ENCODE measurements at places on chromosomes 7 and 10.

DNA sequence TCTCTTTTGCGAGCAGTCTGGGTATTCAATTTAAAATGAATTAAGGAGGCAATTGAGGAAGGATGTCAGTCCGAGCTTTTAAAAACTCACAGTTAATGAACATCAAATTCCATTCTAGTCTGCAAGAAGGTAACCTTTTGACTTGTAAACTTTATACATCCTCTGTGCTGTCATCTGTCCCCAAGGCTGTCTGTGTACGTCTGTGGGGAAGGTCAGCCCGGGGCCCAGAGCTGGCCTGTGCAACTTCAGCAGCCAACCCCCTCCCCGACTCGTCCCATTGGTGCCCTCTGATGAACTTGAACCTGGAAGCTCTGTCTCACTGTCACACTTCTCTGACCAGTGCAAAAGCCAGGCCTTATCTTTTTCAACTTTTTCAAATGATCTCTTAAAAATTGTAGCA lies 80.3 kb downstream of the CCDC3 start:
- no peak for DNase-seq

DNA sequence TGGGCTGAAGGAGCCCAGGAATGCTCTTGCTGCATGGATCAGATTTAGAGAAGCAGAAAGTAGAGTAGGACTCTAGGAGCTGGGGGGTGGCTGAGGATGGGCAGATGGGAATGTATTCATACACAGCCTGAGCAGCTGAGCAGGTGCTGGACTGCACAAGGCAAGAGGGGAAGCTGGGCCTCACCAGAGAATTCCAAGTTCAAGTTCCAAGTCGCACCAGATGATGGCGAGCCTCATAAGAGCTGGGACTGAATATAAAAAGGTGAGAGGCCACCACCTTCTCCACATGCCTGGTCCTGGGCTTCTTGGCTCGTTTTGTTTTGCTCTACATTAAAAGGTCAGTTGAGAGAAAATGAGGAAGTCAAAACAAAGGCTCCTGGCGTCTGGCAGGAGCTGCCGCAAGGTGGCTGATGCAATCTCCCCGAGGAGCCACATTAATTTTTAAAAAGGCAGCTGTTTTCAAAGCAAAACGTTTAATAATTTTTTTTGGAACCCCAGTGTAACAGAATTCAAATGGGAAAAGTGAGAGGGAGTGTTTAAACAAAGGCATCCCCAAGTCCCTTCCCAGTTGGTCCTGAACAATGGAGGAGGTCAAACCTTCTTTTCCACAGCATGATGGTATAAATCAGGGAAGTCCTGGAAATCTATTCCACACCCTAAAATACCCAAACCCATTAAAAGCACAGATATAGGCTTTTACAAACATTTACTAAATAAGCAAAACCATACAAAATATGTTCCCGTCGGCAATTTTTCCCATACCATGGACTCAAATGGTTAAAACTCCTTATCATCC lies 9.5 kb downstream of the CYREN start:
- DNase-seq: no peak

DNA sequence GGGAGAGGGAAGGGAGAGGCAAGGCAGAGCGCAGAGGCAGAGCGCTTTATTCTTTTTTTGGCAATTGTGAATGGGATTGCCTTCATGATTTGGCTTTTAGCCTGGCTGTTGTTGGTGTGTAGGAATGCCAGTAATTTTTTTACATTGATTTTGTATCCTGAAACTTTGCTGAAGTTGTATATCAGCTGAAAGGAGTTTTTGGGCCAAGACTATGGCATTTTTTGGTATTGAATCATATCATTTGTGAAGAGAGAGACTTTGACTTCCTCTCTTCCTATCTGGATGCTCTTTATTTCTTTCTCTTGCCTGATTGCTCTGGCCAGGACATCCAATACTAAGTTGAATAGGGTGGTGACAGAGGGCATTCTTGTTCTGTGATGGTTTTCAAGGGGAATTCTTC lies 291.3 kb downstream of the REEP3 start:
- DNase-seq: no peak

DNA sequence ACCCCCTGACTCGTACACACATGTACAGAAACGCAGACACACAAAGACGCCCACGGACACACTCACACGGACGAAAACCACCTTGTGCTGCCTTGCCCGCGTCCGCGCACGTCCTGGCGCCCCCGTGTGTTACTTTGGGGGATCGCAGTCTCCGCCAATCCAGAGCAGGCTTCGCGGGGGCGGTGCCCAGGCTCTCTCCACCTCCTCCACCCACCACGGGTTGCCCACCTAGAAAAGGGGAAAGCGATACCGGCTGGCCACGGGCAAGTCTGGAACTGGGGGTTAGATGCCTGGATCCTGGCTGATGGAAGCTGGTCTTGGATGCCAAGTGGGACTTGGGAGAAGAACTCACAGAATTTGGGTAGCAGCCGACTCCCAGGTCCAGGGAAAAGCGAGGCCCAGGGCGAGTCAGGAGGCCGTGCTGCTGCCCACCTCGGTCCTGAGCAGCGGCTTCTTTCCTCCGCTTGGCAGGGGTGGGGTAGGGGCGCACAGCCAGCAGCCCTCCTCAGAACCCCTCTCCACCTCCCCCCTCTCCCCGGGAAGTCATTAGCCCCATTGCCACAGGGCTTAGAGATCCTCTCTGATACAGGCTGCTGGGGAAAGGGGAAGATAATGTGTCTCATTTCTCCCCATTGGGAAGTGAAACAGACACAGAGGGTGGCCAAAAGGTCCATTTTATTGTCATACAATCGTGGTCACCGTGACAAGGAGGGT lies 4.6 kb upstream of the VGF start:
- no peak for DNase-seq

DNA sequence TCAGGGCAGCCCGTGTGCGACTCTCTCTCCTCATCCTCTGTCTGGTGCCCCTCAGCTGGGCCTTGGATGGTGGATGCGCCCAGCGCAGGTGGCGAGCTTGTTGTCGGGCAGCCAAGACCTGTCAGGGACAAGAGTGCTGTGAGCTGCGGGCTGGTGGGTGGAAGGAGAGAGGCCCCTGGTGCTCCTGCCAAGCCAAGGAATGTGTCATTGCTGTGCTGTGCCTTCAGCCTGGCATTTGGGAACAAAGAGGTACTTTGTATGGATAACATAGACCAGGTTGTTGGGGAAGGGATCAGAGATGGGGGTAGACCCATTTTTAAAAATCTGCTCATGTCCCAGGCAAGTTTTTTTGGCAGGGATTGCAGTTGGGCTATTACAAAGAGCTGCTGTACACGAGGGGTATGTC lies 120.9 kb downstream of the PKD1L1 start:
- no peak for DNase-seq

- no peak for DNase-seq
Observed at GRCh38 chr7:26199301-26200037, 1.1 kb downstream of the HNRNPA2B1 start.

GRCh38 chr10:101019440-101019703 lies 11.6 kb downstream of the PDZD7 start:
- no peak for DNase-seq

GRCh38 chr7:16212610-16213009 lies 208.7 kb downstream of the CRPPA start:
- DNase-seq: no peak

DNA sequence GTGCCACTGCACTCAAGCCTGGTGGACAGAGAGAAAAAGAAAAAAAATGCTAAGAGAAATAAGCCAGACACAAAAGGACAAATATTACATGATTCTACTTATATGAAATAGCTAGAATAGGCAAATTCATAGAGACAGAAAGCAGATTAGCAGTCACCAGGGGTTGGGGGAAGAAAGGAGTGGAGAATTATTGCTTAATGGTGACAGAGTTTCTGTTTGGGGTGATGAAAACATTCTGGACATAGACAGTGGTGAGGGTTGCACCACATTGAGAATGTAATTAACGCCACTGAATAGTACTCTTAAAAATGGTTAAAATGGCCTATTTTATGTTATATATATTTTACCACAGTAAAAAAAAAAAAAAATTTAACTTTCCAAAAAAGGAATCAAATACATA lies 6.4 kb upstream of the NT5C2 start:
- DNase-seq: no peak

GRCh38 chr10:112784022-112784461 lies 166.0 kb upstream of the TCF7L2 start:
- no peak for DNase-seq

- DNase-seq: no peak
Observed at GRCh38 chr7:157609932-157610640, 273.3 kb downstream of the DNAJB6 start.

- no peak for DNase-seq
Observed at GRCh38 chr7:42511027-42511426, 274.0 kb upstream of the GLI3 start.

DNA sequence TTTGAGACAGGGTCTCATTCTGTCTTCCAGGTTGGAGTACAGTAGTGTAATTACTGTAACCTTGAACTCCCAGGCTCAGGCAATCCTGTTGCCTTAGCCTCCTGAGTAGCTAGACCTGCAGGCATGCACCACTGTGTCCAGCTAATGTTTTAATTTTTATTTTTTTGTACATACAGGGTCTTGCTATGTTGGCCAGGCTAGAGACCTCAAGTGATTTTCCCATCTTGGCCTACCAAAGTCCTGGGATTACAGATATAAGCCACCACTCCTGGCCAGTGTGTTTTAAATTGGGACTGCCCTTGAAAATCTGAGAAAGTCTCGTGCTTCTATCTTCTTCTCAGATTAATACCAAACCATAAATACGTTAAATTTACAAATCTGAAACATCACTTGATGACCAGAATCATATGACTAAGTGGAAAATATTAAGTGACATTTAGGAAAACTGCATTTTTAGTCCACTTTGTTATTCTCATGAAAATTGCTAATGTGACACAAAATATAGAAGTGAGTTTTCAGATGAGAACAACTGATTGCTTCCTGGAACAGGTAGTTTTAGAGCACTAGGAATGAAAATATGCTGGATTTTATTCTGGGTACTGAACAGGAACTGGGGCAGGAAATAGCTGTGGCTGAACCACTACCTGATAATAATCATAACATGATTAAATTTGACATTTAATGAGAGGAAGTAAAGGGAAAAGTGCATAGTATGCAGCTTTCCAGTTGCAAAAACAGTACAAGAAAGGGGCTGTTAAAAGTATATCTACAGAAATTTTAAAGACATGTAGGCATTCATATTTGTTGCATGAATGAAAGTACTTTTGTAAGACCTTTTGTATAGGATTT lies 4.2 kb downstream of the PHTF2 start:
- no peak for DNase-seq

- no peak for DNase-seq
Observed at GRCh38 chr10:132913559-132914115, 28.7 kb downstream of the CFAP46 start.

DNA sequence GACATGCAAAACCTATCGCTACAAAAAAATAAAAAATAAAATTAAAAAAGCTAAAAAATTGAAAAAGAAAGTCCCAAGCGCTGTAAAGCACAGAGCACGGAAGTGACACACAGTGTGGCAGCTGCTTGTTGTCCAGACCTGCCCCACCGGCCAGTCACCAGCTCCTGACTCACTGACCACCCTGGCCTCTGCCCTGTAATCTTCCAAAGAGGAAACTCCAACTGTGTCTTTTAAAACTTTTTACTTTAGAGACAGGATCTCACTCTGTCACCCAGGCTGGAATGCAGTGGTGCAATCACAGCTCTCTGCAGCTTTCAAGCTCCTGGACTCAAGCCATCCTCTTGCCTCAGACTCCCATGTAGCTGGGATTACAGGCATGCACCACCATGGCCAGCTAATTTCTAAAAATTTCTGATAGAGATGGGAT lies 23.6 kb downstream of the GNA12 start:
- DNase-seq: no peak

DNA sequence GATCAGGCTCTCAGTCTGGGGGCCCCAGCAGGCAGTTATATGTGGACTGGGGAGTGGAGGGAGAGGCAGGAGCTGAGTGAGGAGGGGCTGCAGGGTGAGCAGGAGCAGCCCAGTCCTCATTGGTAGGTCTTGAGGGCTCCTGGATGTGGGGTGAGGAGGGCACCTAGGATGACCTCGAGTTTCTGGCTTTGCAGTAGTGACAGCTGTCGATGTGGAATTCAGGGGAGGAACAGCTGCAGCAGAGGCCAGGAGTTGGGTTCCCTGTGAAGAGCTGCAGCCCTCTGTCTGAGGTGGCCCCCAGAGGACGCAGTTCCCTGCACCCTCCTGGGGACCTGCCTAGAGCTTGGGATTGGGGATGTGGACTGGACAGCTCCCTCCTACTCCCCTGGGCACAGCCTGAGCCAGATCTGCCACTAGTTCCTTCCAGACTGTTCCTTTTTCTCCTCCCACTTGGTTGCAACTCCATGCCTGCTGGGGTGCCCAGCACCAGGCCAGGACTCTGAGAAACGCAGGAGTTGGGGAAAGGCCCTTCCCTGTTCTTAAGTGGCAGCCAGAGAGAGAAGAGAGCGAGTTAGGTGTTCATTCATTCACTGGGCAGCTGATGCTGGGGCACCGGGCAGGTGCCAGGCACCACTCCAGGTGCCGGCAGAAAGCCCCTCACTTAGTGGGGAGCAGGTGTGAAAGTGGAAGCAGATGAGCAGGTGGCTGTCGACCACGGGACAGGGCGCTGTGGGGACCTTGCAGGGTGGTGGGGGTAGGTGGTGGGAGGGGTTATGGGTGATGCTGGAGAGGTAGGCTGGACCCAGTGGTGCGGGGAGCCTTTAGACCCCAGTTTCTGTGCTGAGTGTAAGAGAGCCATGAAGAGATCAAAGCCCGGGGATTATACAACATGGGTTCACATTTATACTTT lies 57.9 kb downstream of the PRF1 start:
- DNase-seq: no peak
